Upper lobe of left lung (tissue), 6 donors: ENCODE measurements at places on chromosomes 3 and 15. TPM values are rescaled to one million over a fixed set of nuclear protein-coding genes. Genes with fewer than 3 reads are reported as not detected.
A peak's percentile ranks its signal among the peaks of the same experiment; 100 is the strongest.

GRCh38 chr15:80893777-80894176, 95.8 kb downstream of the MESD start:
- no peak for DNase-seq
- no peak overlapping the region for H3K4me3 ChIP-seq
- H3K27me3 ChIP-seq, result no peaks in the 10 kb centered on the region
- H3K27ac ChIP-seq, result no peak overlapping the region
- no peaks in the 10 kb centered on the region for H3K4me1 ChIP-seq
- no peaks in the 10 kb centered on the region for H3K36me3 ChIP-seq

- peak overlapping the region; percentile 72 for H3K27ac ChIP-seq
- no peaks in the 10 kb centered on the region for H3K36me3 ChIP-seq
- peaks cover 58% of the 10 kb centered on the region for H3K4me1 ChIP-seq
These were observed 10.0 kb upstream of the SRP14 start for GRCh38 chr15:40048926-40049475.

DNA sequence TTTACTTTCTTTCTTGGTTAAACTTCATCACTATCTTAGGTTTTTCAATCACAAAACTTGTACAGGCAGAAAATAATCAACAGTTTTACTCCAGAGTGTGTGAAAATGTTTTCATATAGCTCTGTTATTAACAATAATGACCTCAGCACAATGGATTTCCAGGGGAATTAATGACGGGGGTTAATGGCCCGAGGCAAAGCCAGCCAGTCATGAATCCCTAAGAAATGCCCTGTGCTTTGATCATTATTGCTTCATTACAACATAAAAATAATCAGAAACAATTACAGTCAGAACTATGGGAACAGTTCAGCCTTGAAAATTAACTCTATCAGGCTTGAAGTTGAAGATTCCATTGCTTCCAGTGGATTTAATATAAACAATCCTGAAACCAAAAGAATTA, 875.4 kb downstream of the ROBO2 start:
- H3K36me3 ChIP-seq, result no peaks in the 10 kb centered on the region
- no peaks in the 10 kb centered on the region for H3K4me1 ChIP-seq
- no peak overlapping the region for H3K27ac ChIP-seq
- DNase-seq, result no peak

GRCh38 chr3:32865383-32865782, 47.6 kb downstream of the TRIM71 start:
- H3K4me3 ChIP-seq, result no peak overlapping the region
- H3K27me3 ChIP-seq, result no peaks in the 10 kb centered on the region
- no peaks in the 10 kb centered on the region for H3K36me3 ChIP-seq
- DNase-seq, result no peak
- peaks cover 26% of the 10 kb centered on the region for H3K4me1 ChIP-seq
- H3K27ac ChIP-seq, result no peak overlapping the region

GRCh38 chr3:169060037-169060436, 603.5 kb downstream of the MECOM start:
- H3K4me1 ChIP-seq, result no peaks in the 10 kb centered on the region
- H3K27me3 ChIP-seq, result no peaks in the 10 kb centered on the region
- H3K4me3 ChIP-seq, result no peak overlapping the region
- no peaks in the 10 kb centered on the region for H3K36me3 ChIP-seq
- no peak for DNase-seq
- H3K27ac ChIP-seq, result no peak overlapping the region

DNA sequence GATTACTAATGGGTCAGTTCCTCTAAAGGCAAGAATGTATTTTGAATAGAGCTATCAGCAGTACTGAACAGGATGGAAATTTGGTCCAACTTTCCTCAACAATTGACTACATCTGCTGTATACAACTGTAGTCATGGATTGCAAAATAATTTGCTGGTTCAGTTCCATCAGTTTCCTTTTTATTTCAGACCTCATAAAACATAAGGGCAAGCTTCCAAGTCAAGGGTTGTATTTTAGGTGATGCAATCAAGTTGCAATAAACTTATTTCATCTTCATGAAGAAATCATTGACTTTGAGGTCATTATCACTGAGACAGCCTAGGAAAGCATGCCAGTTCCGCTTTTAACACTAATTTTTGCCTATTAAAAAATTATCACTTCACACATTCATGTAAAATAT, 90.4 kb upstream of the TSEN2 start:
- H3K4me1 ChIP-seq, result peaks cover 3% of the 10 kb centered on the region
- no peak overlapping the region for H3K4me3 ChIP-seq
- DNase-seq, result no peak
- H3K36me3 ChIP-seq, result no peaks in the 10 kb centered on the region
- no peak overlapping the region for H3K27ac ChIP-seq

The TTLL13 gene
- not detected for total RNA-seq

The CAMKV gene
- not detected for total RNA-seq

The CFAP100 gene
- 57.9 TPM for total RNA-seq
